ENCODE measurements at places on chromosomes 7 and 10. TPM values are rescaled to one million over a fixed set of nuclear protein-coding genes. Genes with fewer than 3 reads are reported as not detected.
A peak's percentile ranks its signal among the peaks of the same experiment; 100 is the strongest.

DNA sequence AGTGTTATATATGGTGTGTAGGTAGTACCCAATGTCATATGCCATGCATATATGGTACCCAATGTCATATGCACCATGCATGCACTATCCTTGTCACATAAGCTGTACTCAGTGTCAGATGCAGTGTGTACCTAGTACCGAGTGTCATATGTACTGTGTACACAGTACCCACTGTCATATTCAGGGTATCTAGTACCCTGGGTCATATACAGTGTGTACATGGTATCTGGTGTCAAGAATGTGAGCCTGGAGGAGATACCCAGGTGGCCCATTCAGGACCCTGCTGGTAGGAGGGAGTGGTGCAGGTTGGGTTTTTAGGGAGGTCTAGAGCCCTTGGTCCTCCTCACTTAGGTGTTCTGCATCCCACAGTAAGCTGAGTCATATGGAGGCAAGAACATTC is 1.8 kb downstream of the ZMYND11 start:
- no peaks in the 10 kb centered on the region for H3K27me3 ChIP-seq
- no peaks in the 10 kb centered on the region for H3K36me3 ChIP-seq
- no peak for DNase-seq
- peaks cover 36% of the 10 kb centered on the region for H3K4me1 ChIP-seq
- peak overlapping the region; percentile 96 for H3K27ac ChIP-seq

GRCh38 chr10:62352356-62352970 is 21.7 kb upstream of the ZNF365 start:
- H3K36me3 ChIP-seq = no peaks in the 10 kb centered on the region
- H3K4me3 ChIP-seq = no peak overlapping the region
- peaks cover 2% of the 10 kb centered on the region for H3K27me3 ChIP-seq
- DNase-seq = no peak

DNA sequence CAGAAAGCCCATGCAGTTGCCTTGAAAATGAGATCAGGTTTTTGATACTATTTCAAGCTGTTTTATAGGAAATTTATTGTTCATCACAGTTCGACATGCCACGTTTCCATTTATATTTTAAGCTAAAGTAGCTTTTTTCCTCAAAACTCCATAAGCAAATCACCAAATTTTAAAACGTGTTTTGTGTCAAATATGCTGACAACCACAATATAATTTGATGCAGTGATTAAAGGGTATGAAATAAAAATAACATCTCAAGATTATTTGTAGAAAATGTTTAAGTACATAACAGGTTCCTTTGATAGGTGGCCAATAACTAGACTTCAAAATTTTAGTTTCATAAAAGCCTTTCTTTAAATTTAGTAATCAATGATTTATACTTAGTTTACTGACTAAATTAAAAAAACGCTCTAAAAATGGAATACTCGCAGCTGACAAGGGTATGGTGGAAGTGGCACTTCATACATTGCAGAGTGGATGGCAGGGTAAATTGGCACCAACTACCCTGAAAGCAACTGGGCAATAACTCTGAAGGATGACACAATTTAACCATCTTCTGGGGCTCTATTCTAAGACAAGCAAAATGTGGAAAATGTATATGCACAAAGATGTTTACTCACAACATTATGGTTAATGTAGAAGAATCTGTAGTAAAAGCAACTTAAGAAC is 481.6 kb downstream of the TNS3 start:
- no peak overlapping the region for H3K4me3 ChIP-seq
- DNase-seq = no peak
- H3K36me3 ChIP-seq = no peaks in the 10 kb centered on the region

Gene BTBD16
- total RNA-seq = 0.58 TPM

Gene ACTL6B
- not detected for total RNA-seq

Gene CLCN1
- total RNA-seq = 2.9 TPM

Measured in psoas muscle (tissue), 8 donors.